ENCODE measurements at places on chromosomes 1 and 21. TPM values are rescaled to one million over a fixed set of nuclear protein-coding genes. Genes with fewer than 3 reads are reported as not detected.

Gene S100A9
- not detected for total RNA-seq

Gene SYT6
- 71.9 TPM for total RNA-seq

Gene KCNH1
- total RNA-seq = not detected

Gene IL22RA1
- total RNA-seq = 0.24 TPM

Data from A673 (cell line).